ENCODE measurements at places on chromosomes 7 and 10. TPM values are rescaled to one million over a fixed set of nuclear protein-coding genes. Genes with fewer than 3 reads are reported as not detected.

GRCh38 chr7:153440715-153441114 lies 611.5 kb upstream of the DPP6 start:
- DNase-seq = no peak

DNA sequence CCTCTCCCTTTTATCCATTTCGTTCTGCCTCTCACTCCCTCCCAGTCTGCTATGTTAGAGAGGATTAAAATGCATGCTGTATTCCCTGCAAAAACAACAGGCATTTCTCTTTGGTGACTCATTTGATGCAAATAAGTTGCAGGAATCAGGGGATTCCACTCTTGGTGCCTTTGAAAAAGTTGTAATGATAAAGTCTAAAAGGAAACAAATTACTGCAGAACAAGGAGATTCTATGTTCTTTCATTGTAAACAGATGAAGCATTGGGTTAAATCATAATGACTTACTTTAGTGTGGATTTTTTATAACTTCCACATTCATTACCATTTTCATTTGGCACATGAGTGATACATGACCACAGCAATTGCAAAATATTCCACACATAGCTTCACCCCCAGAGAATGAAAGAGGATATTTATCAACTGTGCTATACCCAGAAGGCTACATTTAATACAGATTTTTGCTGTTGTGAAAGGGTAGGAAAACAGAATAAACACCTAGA lies 33.4 kb upstream of the ABLIM1 start:
- DNase-seq = no peak

DGKI gene
- 0.91 TPM for polyA plus RNA-seq

NPC1L1 gene
- 0.42 TPM for polyA plus RNA-seq

EGFR gene
- 37.0 TPM for polyA plus RNA-seq
